ENCODE measurements at places on chromosomes 3 and 15.
A peak's percentile ranks its signal among the peaks of the same experiment; 100 is the strongest.

- no peak for DNase-seq
These were observed 201.8 kb downstream of the ABHD5 start for GRCh38 chr3:43892526-43892925.

DNA sequence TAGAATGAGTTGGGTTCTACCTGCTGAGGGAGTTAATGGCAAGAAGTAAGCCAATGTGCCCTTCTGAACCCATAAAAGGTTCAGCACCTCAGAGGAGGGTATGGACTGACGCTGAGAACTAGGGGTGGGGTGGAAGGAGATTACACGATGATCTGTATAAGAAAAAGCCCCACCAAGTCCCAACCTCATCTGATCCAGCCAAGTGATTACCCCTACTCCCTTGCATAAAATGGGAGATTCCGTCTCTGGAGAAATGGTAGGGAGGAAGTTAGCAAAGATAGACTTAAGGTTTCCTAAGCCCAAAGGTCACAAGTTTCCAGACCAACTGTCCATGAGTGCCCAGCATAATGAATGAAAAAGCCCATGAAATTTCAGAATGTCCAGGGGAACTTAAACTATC, 7.1 kb upstream of the DVL3 start:
- DNase-seq, result no peak

DNA sequence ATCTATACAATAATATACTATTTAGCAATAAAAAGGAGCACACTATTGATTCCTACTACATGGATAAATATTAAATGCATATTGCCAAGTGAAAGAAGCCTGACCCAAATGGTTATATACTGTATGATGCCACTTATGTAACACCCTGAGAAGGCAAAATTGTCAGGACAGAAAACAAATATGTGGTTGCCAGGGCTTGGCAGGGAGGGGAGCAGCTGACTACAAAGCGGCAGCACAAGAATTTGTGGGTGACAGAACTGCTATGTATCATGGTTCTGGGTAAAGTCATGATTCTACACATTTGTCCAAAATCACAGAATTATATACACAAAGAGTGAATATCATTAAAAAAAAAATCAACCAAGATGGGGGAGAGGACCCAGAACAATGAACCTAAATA, 22.5 kb downstream of the TBC1D2B start:
- no peak for DNase-seq

- DNase-seq, result no peak
These were observed 890.5 kb downstream of the TUSC7 start for GRCh38 chr3:117600112-117600511.

GRCh38 chr15:36643551-36643950, 64.1 kb downstream of the CDIN1 start:
- no peak for DNase-seq

DNA sequence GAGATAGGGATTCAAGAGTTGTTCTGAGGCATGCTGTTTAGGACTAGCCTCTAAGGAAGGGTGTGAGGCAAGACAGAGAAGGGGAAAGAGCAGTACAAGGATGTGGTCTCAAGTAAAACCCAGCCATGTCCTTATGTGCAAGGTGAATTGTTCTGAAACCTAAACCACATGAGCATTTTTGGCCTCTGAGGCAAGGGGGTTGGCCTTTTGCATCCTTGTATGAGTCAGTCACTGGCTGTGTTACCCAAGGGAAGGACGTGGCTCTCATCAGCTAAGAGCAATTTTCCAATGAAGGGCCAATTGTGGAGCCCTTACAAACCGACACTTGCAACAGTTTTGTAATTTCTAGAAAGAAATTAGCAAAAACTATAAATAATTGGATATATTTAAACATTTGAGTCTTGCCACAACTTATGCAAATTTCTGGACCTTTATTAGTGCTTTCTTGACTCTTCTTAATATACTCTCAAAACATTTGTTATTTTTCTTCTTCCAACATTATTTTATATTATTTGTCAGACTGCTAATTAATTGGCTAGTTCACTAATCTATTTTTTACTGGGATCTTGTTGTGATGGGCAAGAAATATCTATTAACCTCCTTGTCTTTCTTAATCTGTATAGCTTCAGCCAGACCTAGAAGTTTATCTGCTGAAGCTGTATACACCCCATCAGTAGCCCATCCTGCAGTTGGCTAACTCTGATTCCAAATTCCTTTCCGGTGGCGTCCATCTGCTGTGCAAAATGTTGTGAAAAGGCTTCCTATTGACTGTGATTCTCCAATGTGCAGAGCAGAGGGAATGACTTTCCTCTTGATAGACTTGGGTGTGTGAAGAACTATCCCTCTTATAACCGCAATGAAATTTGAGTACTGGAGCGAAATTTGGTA, 97.7 kb upstream of the P2RY1 start:
- peak; percentile 67 for DNase-seq

DNA sequence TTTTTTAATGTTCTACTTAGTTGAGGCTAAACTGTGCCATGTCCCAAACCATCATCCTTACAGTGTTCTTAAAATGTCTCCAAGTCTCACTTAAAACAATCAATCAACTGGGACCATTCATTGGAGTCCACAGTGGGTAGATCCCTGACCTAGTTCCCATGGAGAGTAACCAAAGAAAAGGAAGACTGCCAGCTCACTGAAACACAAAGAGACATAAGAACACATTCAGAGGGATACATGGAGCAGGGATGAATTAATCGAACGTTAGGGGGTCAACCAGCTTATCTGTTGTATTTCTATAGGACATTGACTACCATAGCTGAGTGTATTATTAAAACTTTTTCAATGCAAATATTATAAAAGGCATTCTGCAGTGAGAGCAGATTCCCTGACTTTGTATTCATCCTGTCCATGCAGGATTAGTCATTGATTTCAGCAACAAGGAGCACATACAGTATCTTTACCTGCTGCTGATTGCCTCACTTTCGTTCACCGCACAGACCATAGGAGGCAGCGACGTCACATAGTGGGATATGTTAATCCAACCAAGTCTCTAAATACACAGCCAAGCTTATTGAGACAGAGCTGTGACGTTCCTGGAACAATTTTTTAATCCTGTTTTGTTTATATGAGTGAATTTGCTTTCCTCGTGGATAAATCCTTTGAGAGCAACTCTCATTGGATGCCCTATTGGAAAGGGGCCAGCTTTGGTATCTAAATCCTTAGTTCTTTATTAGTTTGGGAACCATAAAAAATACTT, 364.9 kb upstream of the RBMS3 start:
- peak; percentile 29 for DNase-seq

GRCh38 chr3:24191801-24192403, 246.8 kb downstream of the NR1D2 start:
- no peak for DNase-seq

- peak; percentile 33 for DNase-seq
These were observed 525.1 kb upstream of the GOLIM4 start for GRCh38 chr3:168620854-168621253.

- no peak for DNase-seq
These were observed 11.7 kb upstream of the PRR23B start for GRCh38 chr3:139032326-139033002.

DNA sequence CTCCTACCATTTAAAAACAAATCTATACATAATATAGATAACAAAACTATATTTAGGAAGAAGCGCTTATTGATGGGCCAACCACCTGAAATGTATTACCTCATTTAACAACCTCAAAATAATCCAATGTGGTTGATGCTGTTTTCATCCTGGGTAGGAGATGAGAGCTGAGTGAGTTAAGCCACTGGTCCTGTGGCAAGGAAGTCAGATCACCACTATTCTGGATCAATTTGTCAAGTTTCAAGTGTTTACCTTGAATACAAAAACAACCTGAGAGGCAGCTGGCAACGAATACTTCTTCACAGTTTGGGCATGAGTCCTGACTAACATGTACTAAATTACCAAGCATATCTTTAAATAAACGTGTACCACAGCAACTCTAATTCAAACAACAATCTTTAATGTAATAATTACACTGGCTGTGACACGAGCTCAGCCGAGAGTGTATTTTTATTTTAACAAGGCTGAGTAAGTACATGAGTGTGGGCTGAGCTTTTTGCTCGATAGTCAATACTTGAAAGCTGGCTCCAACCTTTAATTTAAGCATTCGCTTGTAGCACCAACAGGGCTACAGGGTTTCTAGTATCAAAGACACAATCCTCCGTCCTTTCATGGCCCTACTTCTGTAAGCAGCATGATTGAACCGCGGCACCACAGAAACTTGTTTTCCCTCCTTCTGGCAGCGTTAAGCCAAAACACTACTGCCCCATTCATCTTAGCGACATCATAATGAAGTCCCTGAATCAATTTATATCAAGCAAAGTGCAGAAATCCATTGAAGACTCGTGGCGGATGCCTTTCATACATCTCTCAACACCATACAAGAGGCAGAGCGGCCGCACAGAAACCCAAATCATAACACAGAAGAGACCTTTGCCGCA, 93.8 kb upstream of the ICE2 start:
- no peak for DNase-seq

GRCh38 chr3:107956991-107957900, 133.6 kb downstream of the CD47 start:
- no peak for DNase-seq

- DNase-seq, result no peak
These were observed 26.0 kb upstream of the THBS1 start for GRCh38 chr15:39554746-39555387.

DNA sequence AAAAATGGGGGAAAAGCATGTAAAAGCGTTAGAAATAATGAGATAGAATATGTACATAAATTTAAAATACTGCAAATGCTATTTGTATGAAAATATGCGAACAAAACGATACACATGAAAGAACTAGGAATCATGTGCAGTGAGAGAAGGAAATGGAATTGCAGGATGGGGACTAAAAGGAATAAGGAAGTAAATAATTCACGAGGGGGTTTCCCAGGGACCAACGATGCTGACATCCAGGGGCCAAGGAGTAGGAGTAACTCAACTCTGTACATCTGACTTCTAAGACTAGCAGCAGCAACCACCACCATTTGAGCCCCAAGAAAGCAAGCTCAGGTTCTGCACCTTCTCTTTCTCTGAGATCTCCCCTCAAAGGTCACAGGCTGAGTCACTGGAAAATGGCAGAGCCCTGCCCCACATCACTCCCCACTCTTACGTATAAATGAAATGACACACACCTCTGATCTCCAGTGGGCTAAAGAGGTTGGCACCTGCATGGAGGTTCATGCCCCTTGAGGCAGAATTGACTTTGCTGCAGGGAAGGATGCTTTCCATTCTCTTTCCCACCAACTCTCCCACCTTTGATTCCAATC, 100.0 kb upstream of the DLG1 start:
- no peak for DNase-seq

DNA sequence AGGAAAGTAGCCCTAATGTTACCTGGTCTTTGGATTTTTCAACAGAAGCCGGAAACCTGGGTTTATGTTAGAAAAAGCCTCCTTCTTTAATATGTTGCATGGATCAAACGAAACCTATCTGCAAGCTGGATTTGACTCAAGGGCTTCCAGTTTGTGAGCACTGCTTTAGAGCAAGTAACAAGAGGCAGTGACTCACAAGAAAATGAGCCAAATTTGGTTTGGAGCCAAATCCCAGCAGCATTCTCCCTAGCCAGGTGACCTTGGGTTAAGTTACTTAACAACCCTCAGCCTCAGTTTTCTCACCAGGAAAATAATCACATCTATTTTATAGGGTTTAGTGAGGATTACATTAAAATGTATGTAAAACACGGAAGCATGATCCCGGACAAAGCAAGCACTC, 215.2 kb upstream of the PRICKLE2 start:
- peak; percentile 79 for DNase-seq

DNA sequence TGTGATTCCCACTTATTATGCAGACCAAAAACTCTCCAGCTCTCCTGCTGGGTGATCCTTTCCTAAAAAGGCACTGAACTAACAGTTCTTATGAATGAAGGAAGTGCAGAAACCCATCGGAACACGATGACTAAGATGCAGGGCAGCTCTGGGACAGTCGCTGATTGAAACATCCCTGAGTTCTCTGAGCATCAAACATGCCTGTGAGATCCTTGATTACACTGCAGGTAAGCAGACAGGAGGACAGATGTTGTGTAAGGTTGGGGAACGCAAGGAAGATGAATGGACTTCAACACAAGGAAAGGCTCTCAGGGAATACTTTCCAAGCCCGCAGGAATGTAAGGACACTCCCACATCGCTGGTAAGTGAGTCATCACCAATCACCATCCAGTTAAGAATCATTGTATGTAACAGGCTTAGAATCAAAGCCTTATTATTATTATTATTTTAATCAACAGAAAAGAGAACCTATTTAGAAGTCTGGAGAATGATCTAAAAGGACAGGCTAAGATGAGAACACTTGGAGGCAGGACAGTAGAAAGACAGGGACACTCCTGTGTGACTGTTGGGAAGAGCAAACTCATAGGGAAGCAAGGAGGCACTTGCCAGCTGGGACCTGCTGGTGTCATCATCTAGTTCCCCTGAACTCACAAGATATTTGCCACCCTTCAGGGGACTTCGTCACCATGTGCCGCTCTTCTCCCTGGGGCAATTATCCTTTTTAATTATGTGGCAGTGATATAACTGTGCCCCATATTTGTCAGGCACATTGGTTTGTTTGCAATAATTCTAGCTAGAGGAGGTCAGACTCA, 26.0 kb downstream of the TMEM158 start:
- peak; percentile 85 for DNase-seq

DNA sequence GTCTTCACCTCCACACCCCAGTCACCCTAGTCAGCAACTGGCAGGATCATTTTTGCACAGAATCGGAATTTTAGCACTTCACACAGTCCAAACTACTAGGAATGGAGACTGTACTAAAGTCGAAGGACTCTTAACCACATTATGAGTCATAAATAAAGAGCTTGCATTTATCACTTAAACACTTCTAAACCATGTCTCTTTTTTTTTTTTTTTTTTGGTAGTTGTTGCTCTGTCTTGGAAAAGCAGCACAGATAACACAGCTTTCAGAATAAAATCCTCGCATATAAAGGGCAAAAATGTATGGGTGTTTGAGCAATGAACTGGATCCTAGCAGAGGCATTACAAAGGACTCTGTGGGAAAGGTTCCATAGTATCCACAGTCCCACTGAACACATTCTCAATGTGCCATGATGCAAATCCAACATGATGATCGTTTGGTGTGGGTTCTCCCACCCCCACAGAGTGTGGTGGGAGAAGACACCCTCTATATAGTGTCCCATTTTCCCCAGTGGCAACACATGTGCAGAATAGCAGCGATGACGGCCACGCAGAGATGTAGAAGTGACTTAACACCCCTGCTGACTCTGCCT, 47.1 kb downstream of the FOXP1 start:
- peak; percentile 58 for DNase-seq

- DNase-seq, result no peak
These were observed 193.3 kb upstream of the CTDSPL start for GRCh38 chr3:37668431-37668817.

DNA sequence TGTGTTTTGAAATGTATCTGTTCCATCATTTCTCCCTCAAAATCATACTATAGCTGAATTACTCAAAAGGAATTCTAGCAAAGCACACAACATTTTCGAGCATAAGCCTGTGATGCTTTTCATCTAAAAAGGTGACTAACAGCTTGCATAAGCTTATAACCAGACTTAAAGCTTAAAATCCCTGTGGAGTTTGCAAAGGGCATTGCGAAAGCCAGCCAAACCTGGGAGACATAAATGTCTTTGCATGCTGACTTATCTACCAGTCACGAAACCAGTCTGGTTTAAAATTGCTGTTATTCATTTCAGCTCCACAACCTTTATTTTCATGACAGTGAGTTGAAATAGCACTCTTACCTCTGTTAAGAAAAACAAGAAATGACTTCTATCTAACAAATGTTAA, 35.6 kb upstream of the LIPC start:
- no peak for DNase-seq
